ENCODE measurements at places on chromosomes 1 and 21.

DNA sequence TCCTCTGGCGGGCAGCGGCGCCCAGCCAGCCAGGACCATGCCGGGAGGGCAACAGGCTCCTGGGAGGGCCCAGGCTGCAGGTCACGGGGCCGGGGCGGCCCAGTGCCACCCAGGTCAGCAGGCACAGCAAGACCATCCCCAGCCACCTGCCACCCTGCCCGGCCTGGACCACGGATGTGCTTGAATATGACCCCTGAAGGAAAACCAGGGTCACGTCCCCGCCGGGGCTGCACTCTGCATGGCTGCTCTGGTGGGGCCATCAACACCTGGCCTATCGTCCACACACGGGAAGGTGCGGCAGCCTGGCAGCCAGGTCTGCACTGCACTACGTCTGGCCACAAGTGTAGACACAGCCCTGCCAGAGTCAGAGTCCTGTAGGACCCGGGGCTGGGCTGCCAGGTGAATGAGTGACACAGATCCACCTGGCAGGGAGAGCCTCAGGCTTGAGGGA is 6.9 kb downstream of the WNT9A start:
- DNase-seq: no peak

- no peak for DNase-seq
These were observed 131.3 kb downstream of the FASLG start for GRCh38 chr1:172790245-172790644.

DNA sequence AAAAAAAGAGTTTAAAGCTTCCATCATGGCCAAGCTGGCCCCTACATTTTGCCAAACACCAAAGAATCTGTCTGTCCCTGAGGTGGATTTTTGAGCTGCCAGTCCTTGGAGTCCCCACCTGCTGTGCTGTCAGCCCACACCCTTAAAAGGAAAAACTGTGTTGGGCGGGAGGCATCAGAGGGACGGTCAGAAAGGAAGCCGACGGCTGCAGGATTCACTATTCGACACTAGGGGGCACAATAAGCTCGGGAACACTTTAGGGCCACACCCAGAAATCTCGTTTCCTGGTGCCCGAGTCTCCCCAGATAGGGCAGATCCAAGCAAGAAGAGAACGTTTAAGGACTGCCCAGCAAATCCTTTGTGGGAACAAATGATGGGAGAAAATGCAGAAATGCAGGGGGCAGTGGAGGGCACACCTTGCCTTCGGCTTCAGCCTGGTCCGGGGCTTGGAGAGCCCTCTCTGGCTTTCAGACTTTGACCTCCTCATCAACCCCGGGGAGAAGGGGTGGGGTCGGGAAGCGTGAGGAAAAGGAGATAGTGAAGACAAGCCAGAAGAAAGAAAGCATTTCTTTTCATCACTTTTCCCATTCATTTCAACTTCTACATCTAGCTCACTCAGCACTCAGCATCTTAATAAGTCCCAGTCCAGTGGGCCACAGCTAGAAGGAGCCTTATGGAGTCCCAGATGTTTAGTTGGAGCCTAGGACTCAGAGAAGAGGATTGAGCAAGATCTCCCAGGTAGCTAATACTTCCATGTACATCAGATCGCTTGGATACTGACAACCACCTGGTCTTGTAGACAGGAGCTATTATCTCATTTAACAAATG is 5.0 kb upstream of the CTTNBP2NL start:
- DNase-seq: peak; percentile 81

GRCh38 chr1:248611883-248612414 is 14.4 kb upstream of the OR2T10 start:
- peak; percentile 3 for DNase-seq

- no peak for DNase-seq
These were observed 56.7 kb downstream of the RASAL2 start for GRCh38 chr1:178150610-178151009.

GRCh38 chr1:49136738-49137251 is 360.1 kb upstream of the BEND5 start:
- no peak for DNase-seq

GRCh38 chr1:28190996-28191645 is 14.6 kb upstream of the PTAFR start:
- no peak for DNase-seq

- no peak for DNase-seq
These were observed 28.5 kb downstream of the ANP32E start for GRCh38 chr1:150207281-150207971.

- no peak for DNase-seq
These were observed 25.4 kb upstream of the SMYD3 start for GRCh38 chr1:246532519-246532918.

GRCh38 chr1:66415866-66416265 is 118.1 kb upstream of the SGIP1 start:
- DNase-seq: no peak

GRCh38 chr1:184189361-184189760 is 137.8 kb downstream of the TSEN15 start:
- DNase-seq: no peak

- peak; percentile 27 for DNase-seq
These were observed 6.0 kb upstream of the DNMT3L start for GRCh38 chr21:44267655-44268142.

- no peak for DNase-seq
These were observed 35.4 kb upstream of the CD1D start for GRCh38 chr1:158145173-158145719.

DNA sequence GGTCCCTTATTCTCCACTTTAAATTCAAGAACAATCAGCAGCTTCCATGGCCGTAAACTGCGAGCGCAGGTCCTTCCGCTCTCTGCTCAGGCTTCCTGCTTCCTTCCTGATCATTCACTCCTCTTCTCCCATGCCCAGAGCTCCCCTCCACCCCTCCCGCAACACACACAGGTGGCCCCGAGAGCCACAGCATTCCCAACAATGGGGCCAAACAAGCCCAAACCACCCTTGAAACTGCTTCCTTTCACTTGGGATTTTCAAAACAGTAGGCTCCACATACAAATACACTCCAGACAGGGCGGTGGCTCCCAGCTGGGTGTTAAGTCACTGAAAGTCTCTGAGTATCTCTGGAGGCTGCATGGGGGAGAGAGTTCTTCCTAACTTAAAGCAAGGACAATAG is 11.4 kb downstream of the FAM89A start:
- DNase-seq: no peak

GRCh38 chr1:232965912-232966217 is 15.5 kb downstream of the NTPCR start:
- no peak for DNase-seq

DNA sequence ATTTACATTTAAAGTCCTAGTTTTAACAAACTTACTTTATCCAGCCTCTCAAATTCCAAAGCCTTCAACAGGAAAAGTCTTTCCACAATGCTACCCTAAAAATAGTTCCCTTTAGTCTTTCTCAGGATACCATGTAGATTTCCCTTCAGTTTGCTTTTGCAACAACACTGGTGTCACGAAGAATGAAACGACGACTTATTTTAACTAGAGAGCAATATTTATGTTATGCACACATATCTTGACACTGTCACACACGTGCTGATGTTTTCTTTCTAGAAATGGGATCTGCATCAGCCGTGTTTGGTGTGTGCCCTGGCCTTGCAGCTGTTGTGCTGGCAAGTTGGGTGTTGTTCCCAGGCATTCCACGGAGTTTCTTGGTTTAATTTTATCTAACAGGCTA is 75.5 kb downstream of the SIPA1L2 start:
- no peak for DNase-seq

All from CD4-positive, alpha-beta T cell treated with Interleukin-1 beta for 1 hour (primary cell).